ENCODE measurements at places on chromosomes 1 and 21.

DNA sequence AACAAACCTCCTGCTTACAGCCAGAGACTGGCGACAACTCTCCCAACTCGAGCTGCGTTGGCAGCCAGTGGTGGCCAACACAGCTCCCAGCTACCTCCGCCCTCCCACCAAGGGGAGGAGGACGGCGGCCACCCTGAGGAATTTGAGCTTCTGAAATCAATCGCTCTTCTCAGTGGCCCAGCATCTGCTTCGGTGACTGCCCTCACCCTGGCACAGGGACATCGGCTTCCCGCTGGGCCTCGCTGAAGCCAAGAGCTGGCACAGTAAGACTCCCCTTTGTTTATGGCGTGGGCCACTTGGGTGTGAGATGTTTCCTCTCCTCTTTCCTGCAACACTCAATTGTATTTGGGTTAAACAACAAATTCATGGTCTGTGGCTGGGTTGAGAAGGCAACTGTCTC lies 136.2 kb downstream of the ZBTB18 start:
- DNase-seq, result no peak

GRCh38 chr1:40153073-40153770 lies 8.0 kb upstream of the RLF start:
- DNase-seq, result peak; percentile 35

- no peak for DNase-seq
Observed at GRCh38 chr1:36885540-36886357, 148.6 kb downstream of the GRIK3 start.

GRCh38 chr21:44024887-44025353 lies 12.8 kb downstream of the TRAPPC10 start:
- DNase-seq, result peak; percentile 25

DNA sequence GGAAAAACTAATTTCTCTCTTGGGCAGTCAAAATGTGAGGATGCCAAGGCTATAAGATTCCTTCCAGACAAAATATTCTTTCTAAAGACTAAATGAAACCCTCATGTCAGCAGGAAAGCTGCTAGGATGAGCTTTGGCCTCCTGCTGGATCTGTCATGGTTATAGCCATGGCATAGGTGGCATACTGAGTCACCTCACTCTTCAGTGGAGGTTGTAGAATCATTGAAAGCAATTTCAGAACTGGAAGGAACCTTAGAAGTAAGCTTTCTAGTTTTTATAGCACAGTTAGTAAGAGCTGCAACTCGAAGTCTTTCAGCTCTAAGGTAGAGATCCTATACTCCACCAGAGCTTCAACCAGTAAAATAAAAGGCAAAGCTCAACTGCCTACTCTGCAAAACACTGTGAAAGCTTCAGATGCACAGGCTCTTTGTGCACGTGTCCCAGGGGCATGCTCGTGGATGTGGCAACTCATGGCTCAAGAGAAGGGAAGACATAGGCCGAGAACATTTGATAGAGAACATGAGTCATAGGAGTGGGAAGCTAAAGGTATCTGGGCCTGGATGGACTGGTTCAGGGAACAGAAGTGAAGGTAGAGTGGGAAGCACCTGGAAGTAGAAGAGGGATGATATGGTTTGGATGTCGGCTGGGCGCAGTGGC lies 5.8 kb downstream of the AVPR1B start:
- DNase-seq, result no peak
